Nephron progenitor cell (in vitro differentiated cells): ENCODE measurements at places on chromosomes 7 and 10.

GRCh38 chr7:123725586-123726171 lies 23.1 kb downstream of the WASL start:
- DNase-seq, result no peak

- no peak for DNase-seq
These were observed 93.8 kb downstream of the CPXM2 start for GRCh38 chr10:123797813-123798212.

DNA sequence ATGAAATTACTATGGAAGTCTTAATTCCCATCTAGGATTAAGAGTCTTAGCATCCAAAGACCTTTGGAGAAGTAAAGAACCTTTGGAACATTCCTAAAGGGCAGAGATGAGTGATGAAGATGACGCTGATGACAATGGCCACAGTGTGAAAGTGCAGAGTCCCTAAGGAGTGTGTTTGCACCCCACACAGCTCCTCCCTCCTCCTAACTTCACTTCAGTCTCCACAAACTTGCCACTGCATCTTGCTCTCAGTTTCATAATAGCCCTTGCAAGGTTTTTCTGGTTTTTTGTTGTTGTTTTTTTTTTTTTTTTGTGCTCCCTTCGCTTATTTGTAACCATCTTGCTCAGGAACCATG lies 117.5 kb upstream of the ANLN start:
- DNase-seq, result no peak

DNA sequence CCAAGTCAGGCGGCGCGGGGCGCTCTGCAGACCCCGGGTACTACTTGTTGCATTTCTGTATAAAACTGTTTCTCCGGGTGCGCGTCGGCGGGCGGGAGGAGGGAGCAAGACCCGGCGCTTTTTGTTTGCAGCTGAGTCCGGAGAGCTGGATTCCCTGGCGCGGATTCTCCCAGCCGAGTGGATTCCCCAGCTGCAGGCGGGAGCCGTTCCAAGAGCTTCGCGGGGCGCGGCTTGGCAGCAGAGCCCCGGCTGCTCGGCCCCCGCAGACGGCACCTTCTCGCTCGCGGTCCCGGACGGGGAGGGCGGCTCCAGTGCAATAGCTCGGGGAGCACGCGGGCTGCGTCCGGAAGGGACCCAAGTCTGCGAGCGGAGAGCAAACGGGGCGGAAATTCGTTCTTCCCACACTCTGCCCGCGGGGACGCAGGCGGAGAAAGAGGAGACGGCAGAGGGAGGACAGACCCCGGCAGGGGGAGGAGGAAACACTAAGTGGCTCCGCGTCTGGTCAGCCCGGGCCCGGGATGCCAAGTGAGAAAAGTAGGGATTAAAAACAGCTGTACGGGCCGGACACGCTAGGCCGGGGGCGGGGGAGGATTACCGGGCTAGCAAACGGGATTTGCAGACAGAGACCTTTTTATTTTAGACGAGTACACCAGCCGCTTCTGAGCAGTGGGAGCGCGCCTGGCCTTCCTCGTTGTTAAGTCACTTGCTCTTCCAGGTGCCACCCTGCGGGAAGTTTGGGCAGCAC lies at the start of gene TRIL:
Gene TRIL (minus strand): TSS at position 96 of the 745 bp plus-strand sequence. CDS start 284 bp downstream, outside the sequence.
- DNase-seq, result peak; percentile 69

DNA sequence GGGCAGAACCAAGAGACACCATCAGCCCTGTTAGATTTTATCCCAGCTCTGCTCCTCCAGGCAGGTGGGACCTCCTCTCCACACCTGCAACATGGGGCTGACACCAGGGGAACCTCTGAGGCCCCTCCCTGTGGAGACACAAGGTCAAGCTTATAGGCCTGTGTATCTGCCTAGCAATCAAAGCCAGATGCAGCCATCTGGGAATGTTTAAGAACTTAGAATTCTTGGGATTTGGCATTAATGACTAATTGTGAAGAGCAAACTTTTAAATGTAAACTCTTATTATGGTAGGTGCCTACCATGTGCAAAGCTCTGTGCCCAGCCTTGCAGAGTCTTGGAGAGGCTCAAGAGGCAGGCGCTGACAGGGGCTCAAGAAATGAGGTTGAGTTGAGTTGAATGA lies 52.1 kb downstream of the TBATA start:
- DNase-seq, result no peak

- DNase-seq, result no peak
These were observed 345 bp downstream of the COBL start for GRCh38 chr7:51316262-51316665.

DNA sequence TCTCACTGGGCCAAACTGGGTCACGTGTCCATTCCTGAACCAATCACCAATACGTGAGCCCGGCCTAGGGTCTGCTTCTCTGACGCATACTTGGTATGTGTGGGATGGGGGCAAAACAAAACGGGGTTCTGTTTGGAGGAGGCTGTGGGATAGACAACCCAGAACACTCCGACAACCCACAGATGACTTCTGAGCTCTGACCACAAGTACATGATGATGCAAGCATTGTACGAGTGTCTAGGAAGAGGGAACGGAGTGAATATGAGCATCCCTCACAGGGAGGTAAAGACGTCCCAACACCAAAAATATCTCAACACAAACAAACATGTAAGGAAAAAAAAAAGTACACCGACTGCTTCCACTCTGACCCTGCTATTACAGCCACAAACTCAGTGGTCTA lies 5.6 kb downstream of the DAGLB start:
- no peak for DNase-seq

DNA sequence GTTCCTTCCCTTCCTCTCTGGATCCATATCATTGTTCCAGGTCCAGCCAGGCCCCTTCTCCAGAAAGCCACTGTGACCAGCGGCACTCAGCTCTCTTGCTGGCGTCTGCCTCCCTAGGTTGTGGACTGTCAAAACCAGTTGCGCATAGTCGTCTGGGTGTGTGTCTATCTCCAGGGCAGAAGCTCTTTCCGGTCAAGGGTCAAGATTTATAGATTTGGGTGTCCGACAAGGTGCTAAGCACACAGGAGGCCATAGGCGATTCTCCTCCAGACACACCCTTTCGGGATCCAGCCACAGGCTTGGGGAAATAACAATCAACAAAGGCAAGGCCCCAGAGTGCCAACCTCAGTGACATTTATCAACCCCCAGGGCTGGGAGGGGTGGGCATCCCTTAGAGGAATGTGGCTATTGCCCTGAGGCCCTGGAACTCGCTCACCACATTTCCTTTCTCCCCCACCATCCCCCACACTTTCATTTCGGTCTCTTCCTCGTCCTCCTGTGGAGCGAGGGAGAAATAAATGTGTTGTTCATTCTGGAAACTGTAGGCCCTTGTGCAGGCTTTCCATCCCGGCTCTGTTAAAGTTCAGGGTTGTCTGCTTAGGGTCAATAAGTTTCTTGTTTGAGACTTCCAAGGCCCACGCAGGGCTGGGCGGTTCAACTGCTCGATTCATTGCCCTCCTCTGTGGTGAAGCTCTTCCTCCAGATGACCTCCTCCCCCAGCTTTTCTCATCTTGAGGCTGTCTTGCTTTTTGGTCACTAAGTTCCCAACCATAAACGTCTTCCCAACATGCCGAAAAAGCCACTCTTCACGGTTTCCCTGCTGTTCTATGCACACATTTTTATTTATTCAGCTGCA lies 57.9 kb downstream of the AFAP1L2 start:
- no peak for DNase-seq

DNA sequence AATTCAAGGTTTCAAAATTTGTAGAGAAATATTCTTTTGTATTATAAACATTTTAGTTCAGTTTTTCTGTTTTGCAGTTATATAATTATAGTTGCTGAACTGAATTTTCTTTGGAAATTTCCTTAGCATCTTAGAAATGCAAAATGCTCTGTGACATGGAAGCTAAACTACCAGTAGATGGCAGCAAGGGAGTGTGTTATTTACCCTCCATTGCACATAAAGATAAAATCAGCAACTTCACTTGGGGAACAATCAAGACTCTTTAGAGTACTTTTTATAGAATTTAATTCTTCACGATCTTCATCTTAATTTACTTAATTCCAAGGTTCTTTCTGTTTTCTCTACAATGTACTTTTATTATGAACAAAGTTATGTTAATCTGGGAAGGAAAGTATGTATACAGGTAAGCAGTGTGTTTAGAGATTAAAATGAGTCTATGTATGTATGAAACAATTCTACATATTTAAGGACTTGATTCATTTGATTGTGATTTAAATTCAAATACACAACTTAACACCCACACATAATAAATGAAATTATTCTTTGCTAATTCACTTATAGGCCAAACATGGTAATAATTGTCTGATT lies 404.2 kb downstream of the THSD7A start:
- peak; percentile 16 for DNase-seq

DNA sequence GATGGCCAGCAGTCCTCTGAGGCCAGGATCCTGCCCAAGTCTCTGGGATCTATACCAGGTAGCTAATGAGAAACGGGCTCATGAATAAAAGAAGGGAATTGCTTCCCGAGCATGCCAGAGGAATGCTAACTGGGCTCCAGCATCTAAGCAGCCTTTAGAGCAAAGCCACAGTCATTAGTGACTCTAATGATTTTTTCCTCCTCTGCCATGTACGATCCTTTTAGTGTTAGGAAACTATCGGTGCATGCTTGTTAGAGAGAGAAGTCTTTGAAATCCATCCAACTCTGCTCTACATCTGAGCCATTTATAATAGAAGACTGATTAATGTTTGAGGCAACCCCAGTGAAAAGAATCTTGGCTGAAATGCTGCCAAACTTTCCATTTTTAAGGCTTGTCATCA lies 124.9 kb upstream of the TCERG1L start:
- DNase-seq, result no peak

- no peak for DNase-seq
These were observed 4.6 kb upstream of the CFAP46 start for GRCh38 chr10:132946806-132947546.

DNA sequence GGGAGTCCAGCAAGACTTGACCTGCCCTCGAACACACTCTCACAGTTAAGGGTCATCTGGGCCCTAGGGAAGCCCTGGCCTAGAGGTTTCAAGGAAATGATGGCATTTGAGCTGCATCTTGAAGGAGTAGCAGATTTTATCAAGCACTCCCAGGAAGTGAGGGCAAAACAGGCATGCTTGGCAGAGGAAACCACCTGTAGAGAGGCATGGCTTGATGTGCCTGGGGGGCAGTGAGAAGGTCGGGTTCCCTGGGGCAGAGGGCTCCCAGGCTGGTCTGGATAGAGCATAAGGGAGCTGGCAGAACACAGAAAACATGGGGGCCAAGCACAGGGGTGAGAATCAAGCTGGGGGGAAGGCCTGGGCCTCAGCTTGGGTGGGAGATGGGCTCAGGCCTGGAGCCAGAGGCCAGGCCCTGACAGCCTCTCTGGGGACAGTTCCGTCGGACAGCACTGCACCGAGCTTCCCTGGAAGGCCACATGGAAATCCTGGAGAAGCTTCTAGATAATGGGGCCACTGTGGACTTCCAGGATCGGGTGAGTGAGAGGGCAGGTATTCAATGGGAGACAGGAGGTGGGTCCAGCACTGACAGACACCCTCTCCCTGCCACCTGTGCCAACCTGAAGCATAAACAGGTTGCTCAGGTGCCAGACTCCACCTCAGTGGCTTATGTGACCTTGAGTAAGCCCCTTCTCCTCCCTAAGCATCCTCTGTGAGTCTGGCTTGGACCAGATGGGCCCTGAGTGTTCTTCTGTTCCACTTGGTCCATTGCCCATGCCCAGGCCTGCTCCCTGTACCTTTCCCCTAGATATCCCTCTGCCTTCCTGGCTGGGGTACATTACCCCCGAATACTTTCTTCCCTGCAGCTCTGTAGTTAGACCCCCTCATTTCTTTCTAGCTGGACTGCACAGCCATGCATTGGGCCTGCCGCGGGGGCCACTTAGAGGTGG lies 3.5 kb upstream of the HOGA1 start:
- DNase-seq, result no peak

GRCh38 chr7:104983076-104983577 lies 30.9 kb upstream of the KMT2E start:
- no peak for DNase-seq

DNA sequence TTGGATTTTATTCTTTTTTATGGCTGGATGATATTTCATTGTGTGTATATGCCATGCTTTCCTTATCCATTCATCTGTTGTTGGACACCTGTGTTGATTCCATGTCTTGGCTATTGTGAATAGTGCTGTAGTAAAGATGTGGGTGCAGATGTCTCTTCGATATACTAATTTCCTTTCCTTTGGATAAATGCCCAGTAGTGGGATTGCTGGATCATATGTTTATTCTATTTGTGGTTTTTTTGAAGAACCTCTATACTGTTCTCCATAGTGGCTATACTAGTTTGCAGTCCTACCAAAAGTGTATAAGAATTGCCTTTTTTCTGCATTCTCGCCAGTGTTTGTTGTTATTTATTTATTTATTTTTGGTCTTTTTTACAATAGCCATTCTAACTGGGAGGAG lies 159.8 kb downstream of the WNT2 start:
- no peak for DNase-seq

- no peak for DNase-seq
These were observed 30.0 kb upstream of the PRKAR1B start for GRCh38 chr7:756928-757560.

- DNase-seq, result no peak
These were observed 521.9 kb downstream of the TYW1 start for GRCh38 chr7:67518580-67518979.

DNA sequence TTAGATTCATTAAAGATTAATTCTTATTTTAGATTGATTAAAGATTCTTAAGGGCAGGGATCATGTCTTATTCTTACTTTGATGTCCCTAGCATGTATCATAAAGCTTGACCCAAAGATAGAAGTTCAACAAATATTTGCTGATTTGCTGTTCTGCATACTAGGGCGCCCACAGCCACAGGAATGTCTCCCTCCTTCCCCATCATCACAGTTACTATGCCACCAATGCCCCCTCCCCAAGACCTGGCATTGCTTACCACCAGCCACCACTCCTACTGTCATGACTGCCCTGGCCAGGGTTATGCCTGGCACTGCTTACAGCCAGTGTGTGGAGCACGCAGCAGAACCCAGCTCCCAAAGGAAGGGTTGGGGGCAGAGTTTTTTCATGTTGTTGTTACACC lies 86.7 kb upstream of the AGK start:
- DNase-seq, result no peak

DNA sequence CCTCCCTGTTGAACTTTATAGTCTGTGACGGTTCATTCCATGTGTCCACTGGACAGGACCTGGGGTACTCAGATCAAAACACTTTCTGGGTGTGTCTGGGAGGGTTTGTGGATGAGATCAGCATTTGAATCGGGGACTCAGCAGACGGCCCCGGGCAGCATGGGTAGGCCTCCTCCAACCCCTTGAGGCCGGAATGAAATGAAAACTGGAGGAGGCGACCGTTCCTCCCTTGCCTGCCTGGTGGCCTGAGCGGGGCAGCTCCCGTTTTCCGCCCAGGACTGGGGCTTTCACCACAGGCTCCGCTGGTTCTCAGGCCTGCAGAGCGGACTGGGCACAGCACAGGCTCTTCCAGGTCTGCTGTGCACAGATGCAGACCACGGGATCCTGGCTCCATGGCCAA lies 247.7 kb downstream of the MAD1L1 start:
- no peak for DNase-seq

DNA sequence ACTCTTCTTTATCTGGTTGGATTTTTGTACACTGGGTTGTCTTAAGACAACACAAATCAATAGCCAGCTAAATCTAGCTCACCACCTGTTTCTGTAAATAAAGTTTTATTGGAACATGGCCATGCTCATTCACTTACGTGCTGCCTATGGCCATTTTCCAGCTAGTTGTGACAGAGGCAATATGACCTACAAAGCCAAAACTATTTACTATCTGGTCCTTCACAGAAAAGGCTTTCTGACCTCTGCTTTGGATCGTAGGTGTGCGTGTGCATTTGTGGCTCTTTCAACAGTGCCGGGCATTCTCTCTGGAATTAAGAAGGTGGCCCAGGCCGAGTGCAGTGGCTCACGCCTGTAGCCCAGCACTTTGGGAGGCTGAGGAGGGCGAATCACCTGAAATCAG lies 45.5 kb downstream of the NRAP start:
- no peak for DNase-seq

- DNase-seq, result no peak
These were observed 6.3 kb upstream of the PILRB start for GRCh38 chr7:100351657-100352058.
